Lower lobe of right lung (tissue), 2 donors: ENCODE measurements at places on chromosomes 2 and 18. TPM values are rescaled to one million over a fixed set of nuclear protein-coding genes. Genes with fewer than 3 reads are reported as not detected.

DNA sequence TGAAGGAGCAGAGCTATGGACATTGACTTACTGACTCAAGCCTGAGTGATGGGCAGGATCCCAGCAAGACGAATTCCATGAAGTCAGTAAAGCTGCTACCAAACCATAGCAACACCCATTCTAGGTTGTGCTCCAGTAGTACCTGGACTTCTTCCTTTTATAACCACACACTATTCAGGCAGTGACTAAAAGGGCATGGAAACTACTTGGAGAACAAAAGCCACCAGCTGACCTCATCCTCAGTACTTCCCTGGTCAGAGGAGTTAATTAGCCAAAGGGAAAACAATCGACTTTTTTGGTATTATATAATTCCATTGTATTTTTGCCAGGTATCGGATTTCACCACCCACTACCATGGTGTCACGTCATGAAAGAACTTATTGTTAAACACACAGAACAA is 237.1 kb downstream of the TTC32 start:
- no peak for DNase-seq

POTEC gene
- not detected for total RNA-seq

- DNase-seq = no peak
Observed at GRCh38 chr18:32958746-32959145, 185.9 kb upstream of the KLHL14 start.

GRCh38 chr2:196142825-196143224 is 28.6 kb downstream of the STK17B start:
- no peak for DNase-seq

CD207 gene
- 3.0 TPM for total RNA-seq

PRKAG3 gene
- not detected for total RNA-seq

UNC50 gene
- total RNA-seq = 53.7 TPM

DNA sequence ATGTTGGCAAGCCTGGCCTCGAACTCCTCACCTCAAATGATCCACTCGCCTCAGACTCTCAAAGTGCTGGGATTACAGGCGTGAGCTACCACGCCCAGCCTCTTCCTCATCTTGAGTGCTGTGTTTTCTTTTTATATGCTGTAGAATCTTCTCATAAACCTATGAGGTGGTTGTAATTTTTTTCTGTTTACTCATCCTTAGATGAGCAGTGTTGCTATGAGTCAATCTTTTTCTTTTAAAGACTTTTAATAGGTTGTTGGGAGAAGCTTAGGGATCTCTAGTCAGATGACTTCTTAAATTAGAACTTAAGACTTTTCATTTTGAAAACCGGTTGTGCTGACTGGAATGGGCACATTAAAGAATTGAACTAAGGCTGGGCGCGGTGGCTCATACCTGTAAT is 8.7 kb upstream of the AAK1 start:
- no peak for DNase-seq

GRCh38 chr2:1635823-1636222 is 108.5 kb downstream of the PXDN start:
- no peak for DNase-seq

GRCh38 chr2:119860924-119861323 is 101.2 kb downstream of the PTPN4 start:
- DNase-seq = no peak

DNA sequence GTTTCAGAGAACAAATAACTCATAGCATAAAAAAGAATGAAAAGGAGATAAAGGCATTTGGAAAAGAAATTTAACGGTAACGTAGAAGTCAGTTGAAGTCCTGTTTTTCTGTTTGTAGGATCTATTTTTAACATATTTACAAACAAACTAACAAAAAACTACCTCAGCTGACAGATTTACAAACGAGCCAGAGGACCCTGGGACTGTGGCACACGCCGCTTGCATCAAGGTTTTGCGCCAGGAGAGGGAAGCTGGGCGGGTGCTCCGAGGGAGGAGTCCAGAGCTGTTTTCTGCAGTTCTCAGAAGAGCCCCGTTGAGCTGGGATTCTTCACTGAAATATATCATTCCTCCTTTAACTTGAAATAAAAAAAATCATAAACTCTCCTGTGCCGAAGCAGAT is 13.6 kb upstream of the TMEM18 start:
- no peak for DNase-seq

- DNase-seq = no peak
Observed at GRCh38 chr2:49403637-49404036, 249.3 kb upstream of the FSHR start.

GRCh38 chr2:214077727-214078126 is 333.1 kb upstream of the VWC2L start:
- no peak for DNase-seq

CHRND gene
- not detected for total RNA-seq

DNA sequence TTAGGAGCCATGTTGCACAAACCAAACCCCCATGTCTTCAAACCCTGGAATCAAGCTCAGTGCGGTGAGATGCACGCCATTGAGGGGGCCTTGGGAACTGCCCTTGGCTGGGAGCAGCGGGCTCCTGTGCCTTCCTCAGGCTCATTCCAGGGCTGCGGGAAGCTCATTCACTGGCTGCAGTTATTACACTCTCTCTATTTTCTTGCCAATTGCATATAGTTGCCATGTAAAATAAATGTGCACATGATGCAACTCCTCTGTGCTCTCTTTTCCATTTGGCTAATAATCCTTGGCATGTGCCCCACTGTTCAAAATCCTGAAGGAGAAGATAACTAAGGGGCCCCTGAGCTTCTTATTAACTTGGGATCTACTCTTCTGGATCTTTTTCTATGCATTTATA is 74.7 kb downstream of the KCTD1 start:
- no peak for DNase-seq

DNA sequence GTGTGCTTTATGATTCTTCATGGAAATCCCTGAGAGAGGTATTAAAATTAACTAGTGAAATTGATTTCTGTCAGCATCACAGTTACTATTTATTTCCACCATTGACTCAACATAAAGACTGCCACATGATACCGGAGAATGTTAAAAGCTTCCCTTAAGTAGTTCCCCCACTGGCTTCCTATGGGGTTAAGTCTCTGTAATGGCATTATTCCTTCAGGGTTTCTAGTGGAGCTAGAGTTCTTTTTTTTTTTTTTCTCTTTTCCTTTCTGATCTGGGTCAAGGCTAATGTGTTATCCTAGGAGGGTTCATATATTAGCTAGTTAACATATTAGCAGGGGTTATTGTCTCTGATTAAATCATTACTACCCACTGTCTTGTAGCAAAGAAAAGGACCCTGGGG is 1919.1 kb upstream of the PIK3C3 start:
- DNase-seq = no peak

DNA sequence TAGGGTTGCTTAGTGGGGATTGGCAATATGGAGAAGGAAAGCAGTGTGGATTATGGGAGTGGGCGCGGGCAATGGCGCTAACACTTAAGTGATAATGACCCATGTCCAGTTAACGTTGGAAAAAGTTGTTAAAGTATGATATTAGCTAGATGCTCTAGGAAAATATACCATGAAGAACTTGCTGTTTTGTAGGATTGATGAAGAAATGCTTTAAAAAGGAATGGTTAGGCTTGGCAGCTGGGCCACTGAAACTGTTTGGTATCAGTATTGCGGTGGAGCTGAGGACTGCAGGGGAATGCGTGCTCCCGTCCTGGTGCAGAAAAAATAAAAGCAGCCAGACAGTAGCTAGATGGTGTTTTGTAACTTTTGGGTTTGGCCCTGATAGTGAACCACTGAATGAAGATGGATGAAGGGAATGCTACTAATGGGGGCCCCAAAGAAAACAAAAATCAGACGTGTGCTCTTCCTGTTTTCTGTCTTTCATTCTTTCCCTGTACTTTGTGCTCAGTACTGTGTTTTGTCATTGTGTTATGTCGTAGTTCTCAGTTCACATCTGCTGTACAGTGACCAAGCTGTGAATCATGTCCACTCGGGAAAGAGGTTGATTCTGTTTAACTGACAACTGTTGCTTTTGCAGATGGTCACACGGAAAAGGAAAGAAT is 999 bp downstream of the INSIG2 start:
- DNase-seq = no peak

MC4R gene
- 0.35 TPM for total RNA-seq

GDF7 gene
- 0.62 TPM for total RNA-seq

DNA sequence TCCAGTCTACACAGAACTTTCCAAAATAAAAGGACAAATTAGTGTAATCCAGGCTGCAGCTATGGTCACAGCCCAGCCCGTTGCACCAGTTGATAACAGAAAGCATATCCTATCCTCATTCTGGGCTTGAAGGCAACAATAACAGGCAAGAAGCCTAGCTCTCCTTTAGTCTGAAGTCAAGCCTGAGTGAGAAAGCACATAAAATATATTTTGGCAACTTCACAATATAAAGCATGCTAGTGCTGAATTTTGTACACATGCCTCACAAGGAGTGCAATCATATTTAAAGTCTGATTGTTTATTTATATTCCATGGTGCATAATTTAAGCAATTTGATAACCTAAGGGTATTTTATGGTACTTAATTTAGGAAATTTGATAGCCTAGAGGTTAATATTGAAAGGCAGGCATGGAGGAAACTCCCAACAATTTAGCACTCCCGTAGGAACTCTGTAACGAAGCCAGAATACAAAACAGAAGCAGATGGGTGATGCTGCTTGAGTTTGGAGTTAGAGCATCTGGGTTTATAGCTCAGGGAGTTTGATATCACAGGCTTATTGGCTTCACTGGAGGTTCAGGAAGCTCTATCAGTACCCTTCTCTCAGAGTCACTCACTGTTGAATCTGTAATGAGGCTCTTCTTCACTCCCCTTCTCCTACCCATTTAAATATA is 1199.1 kb upstream of the GYPC start:
- DNase-seq = no peak

TUBA4B gene
- total RNA-seq = 3.5 TPM

DNA sequence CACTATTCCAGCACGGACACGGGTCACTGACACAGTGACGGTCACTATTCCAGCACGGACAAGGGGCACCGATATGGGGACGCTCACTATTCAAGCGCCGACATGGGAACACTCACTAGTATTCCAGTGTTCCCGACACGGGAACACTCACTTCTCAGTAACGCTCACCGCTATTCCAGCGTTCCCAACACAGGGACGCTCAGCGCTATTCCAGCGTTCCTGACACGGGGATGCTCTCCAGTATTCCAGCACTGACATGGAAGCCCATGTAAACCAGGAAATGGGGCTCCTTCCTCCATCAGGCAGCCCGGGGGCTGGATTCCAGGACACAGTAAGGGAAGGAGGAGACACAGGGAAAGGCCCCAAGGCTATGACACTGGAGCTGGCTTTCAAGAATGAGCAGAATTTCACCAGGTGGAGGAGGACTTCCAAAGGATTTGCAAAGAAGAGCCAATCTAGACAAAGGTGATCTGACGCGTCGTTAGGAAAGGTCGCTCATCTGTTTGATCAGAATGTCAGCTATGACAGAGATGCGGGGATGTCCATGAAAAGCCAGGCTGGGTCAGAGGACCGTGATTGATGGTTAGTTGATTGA is 196.1 kb downstream of the EIPR1 start:
- DNase-seq = no peak

DNA sequence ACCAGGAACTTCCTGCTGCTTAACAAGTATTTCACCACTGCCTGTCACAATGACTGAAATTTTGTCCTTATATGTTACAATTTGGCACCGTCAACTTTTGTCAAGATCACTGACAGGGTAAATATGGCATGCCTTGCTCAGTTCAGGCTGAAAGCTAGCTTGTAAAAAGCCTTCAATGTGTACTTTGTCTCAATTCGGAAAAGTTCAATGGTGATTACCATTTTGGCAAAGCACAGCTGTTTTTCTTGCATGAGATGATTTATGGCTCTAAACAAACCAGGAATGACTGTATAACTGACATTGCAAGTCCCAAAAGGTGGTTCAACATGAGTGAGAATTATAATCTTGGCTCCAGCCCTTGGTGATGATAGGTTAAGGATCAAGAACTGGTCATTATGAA is 1255.2 kb downstream of the CNTNAP5 start:
- no peak for DNase-seq

AFF3 gene
- total RNA-seq = 57.3 TPM

LAPTM4A gene
- total RNA-seq = 223 TPM

DNA sequence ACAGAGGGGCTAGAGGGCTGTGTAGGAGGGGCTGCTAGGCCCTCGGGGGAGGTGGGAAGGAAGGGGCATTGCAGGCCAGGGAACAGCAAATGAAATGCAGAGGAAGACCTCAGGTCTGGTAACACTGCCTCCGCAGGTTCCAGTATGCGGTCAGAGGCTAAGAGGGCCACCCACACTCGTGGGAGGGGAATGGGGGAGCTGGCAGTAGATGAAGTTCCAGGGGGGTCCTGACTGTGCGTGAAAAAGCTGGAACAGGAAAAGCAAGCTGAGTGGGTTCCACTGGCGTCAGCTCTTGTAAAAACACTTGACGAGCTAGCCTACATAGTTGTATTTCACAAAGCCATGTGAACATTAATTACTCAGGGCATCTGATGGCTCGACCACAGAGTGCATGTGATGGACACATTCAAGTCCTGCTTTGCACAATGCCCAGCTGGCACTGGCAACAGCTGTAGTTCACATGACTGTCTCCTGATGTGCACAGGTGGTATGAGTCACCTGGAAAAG is 29.0 kb upstream of the PTPN4 start:
- DNase-seq = peak; percentile 65

DNA sequence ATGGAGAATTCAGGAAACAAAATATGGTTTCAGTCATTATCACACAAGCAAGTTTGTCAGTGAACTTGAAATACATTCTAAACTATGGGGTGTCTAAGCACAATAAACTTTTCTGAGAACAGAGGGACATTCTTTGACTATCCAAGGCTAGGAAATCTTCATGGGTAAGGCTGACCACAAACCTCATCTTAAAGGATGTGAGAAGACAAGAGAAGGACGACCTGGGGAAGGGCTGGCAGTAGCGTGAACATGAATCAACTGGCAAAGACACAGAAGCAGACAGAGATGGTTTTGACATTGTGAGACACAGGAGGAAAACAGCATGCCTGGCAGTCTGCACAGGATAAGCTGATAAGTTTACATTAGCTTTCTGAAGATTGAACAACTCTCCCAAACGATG is 752.4 kb upstream of the SLC8A1 start:
- no peak for DNase-seq

LRATD1 gene
- 8.0 TPM for total RNA-seq

DNA sequence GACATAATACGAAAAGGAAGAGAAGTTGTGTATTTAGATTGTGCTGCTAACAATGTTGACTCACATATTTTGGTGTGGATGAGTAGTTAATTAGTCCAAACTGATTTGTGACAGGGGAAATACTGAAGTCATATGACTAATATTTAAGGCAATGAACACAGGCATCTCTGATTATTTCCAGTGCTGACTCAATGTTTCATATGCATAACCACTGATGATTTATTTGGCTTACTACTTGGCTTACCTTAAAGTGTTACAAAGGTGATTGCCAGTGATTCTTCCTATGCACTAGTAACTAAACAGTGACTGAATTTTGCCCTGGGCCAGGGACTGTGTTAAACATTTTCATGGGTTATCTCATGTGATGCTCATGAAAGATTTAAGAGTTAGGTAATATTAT is 722.6 kb downstream of the METTL4 start:
- no peak for DNase-seq

TEX44 gene
- total RNA-seq = not detected
